ENCODE measurements at places on chromosomes 13 and 19.
A peak's percentile ranks its signal among the peaks of the same experiment; 100 is the strongest.

DNA sequence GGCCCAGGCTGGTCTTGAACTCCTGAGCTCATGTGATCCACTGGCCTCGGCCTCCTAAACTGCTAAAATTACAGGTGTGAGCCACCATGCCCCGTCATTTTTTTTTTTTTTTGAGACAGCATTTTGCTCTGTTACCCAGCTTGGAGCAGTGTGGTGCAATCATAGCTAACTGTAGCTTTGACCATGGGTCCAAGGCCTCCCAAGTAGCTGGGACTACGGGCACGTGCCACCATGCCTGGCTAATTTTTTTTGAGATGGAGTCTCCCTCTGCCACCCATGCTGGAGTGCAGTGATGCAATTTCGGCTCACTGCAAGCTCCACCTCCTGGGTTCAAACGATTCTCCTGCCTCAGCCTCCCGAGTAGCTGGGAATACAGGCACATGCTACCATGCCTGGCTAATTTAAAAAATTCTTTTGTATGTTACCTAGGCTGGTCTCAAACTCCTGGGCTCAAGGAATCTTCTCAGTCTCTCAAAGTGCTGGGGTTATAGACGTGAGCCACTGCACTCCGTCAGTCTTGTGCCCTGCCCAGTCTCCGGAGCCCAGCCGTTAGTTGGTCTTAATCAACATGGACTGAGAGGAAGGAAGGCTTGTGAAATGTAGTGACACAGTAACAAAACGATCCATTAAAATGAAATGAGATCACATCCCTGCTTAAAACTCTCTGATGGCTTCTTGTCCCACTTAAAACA is 1.4 kb upstream of the LRG1 start:
- DNase-seq, result no peak

- DNase-seq, result no peak
Measured at GRCh38 chr13:67806796-67807195, 576.7 kb upstream of the PCDH9 start.

GRCh38 chr13:32205431-32206096 is 109.6 kb downstream of the ZAR1L start:
- DNase-seq, result no peak

- DNase-seq, result no peak
Measured at GRCh38 chr19:4742723-4743646, 19.3 kb upstream of the DPP9 start.

DNA sequence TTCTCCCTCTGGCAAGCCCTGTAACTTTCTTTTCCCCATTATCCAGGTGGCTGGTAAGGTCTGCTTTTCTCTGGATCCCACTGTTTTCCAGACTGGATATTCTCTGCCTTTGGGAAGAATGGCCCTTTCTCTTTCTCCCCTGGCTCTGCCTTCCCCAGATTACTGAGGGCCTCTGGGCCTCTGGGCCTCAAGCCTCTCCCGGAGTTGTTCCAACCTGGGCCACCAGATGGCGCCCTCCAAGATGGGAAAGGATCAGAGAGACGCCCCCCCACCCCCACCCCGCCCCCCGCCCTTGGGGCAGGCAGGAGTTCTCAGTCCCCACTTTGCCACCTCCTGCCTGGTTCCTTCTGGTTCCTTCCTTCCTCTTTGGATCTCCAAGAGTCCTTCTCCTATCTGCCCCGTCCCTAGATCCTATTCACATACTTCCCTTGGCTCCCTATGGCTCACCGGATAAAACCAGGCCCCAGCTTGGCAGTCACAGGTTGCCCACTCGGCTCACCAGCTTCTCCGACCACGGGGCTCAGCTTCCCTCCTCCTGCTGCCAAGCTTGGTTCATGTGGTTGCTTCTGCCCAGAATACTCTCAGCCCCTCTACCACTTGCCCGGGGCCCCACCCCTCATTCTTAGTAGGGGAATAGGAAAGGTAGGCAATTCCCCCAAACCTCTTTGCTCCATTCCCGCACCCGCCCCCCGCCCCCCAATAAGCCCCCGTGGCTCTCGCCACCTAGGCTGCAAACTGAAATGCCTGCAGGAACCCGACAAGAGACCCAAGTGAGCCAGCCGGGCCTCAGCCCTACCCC is 13.1 kb downstream of the EPS8L1 start:
- DNase-seq, result peak; percentile 23

DNA sequence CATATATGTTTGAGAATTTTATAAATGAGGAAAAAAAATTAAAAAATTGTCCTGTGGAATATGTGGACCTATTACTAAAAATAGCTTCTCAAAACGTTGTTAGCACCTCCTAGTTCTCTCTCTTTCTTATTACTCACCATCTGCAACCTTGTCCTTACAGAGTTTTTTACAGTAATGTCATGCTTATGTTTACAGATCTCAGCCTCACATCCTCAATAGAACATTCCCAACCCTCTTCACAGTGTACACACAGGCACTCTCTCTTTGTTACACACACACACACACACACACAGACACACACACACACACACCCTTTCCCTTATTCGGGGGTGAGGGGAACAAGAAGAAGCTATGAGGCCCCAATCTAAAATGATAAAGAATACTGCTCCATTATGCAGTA is 197.7 kb downstream of the SLITRK6 start:
- DNase-seq, result no peak

DNA sequence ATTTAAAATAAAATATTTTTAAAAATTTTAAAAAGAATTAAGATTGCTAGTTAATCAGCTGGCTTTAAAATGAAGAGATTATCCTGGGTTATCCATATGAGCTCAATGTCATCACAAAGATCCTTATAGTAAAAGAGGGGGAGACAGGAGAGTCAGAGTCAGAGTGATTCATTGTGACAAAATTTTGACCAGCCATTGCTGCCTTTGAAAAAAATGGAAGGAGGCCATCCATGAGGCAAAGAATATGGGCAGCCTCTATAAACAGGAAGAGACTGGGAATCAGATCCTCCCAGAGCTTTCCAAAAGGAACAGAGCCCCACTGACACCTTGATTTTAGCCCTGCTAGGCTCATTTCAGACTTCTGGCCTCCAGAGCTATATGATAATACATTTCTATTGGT is 9.3 kb upstream of the RUBCNL start:
- DNase-seq, result no peak

DNA sequence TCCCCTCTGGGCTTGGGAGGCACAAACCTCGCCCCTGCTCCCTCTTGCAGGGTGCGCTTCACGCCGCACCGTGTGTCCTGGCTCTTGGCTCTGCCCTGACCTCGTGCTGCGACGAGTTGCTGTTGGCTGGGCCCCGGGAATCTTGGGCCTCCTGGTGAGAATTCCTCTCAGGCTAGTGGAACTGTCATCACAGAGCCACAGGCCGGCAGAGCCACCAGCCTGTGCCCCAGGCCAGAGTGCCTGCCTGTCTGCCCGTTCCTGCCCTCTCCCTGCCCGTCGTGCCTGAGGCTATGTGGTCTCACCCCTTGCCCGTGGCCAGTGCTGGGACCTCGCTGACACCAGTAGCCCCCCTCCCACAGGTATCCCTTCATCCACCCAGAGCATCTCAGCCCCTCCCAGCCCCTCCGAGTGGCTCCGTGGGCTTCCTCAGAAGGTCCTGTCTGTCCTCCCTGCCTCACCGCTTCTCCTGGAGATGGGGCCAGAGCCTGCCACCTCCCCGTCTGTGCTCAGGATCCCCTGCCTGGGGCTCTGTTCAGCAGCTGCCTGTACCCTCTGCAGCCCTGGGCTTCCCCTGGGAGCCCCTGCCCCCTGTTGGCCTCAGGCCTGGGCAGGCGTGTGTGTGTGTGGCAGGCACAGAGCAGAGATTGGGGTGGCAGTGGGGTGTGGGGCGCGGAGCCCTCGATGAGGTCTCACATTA is 13.3 kb downstream of the NDUFB7 start:
- no peak for DNase-seq

- no peak for DNase-seq
Measured at GRCh38 chr19:19750842-19751790, 18.2 kb upstream of the ZNF14 start.

- DNase-seq, result peak; percentile 69
Measured at GRCh38 chr19:6126335-6126974, 9.0 kb upstream of the ACSBG2 start.

GRCh38 chr13:48629277-48629676 is 24.5 kb upstream of the CYSLTR2 start:
- DNase-seq, result no peak

DNA sequence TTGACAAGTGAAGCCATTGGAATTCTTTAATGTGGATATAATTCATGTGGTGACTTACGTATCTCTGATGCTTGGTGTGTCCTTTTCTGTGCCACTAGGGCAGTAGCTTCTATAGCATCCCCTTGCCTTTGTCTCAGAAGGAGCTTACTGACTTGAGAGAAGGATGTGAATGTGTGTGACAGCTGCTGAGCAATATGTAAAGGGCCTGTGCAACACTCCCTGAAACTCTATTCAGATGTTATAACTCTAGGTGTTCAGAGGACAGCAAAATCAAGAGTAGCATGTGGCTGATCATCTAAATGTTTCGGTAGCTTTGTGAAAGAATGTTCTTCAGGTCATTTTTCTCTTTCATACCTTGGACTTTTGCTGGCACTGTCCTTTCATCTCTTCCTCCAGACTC is 189.5 kb downstream of the LMO7 start:
- DNase-seq, result no peak

DNA sequence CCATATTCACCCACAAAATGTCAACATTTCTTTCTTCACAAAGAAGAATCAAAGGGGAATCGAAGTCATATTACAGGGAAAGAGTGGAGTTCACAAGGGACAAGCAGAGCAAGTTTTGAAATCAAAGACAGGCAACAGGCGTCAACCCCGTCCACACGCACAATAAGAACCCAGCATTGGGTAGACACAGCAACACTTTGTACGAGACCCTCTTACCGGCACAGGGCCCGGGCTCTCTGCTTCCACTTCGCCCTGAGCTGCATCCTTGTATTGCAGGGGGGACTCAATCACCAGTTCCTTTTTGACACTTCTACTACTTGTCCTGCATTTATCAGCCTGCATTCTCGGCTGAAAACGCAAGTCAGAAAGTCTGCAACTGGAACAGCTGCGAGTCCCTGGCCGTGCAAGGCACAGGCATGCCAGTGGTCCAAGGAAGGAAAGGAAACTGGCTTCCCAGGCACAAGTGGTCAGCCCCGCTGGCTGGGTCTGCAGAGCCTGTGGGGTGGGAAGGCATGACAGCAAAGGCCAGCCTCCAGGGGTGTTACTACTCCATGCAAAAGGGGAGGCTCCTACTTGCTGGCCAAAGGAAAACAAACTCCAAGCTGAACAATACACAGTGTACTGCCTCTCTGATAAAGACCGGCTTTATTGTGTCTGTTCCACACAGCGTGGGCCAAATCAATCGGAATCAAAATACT is at the start of gene DOCK9:
TSS of gene DOCK9 (minus strand) at position 497 of the 698 bp plus-strand sequence. CDS start at position 342, 155 bp downstream.
- peak; percentile 78 for DNase-seq

DNA sequence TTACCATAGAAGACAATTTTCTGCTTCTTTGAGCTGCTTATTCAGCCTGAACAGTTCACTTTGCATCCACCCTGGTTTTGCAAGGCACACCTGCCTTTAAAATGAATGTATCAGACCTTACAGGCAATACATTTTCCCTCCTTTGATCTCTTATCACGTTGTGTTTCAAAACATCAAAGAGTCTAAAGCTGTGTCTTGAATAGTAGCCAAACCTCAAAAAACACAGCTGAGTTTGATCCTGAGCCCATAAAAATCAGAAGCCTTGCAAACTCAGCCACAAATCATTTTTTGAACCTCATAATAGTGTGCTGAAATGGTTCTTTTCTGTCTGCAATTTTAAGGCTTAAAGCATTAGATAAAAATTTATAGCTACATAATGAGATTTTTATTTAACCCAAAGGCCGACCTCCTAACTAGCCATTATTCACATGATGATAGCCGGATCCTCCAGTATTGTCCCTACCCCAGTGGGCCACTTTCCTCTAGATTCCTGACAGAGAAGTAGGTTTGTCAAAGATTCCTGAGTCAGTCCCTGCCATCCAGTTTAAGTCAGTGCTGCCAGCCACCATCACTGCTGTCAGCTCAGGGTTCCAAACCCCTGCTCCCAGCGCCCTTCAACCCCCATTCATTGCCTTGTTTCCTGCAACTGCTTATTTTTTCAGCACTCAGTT is 71.8 kb downstream of the CAB39L start:
- peak; percentile 37 for DNase-seq

- no peak for DNase-seq
Measured at GRCh38 chr19:4369888-4370260, 26.5 kb downstream of the MPND start.

DNA sequence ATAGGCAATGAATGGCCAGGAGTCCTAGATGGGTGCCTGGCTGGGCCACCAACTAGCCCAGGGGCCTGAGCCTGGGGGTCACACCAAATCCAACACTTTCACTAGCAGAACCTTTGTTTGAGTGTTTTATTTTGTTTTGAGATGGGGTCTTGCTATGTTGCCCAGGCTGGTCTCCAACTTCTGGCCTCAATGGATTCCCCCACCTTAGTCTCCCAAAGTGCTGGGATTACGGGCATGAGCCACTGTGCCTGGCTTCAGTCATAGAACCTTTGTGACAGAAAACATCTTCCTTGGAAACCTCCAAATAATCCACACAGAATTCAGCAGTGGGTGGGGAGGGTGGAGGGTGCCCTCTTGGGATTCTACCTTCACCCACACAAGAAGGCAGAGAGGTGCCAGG is 6.1 kb downstream of the PRKACA start:
- DNase-seq, result no peak

- DNase-seq, result no peak
Measured at GRCh38 chr13:79946556-79946955, 394.4 kb downstream of the SPRY2 start.

GRCh38 chr19:49564616-49565045 is 15.7 kb downstream of the NOSIP start:
- no peak for DNase-seq

DNA sequence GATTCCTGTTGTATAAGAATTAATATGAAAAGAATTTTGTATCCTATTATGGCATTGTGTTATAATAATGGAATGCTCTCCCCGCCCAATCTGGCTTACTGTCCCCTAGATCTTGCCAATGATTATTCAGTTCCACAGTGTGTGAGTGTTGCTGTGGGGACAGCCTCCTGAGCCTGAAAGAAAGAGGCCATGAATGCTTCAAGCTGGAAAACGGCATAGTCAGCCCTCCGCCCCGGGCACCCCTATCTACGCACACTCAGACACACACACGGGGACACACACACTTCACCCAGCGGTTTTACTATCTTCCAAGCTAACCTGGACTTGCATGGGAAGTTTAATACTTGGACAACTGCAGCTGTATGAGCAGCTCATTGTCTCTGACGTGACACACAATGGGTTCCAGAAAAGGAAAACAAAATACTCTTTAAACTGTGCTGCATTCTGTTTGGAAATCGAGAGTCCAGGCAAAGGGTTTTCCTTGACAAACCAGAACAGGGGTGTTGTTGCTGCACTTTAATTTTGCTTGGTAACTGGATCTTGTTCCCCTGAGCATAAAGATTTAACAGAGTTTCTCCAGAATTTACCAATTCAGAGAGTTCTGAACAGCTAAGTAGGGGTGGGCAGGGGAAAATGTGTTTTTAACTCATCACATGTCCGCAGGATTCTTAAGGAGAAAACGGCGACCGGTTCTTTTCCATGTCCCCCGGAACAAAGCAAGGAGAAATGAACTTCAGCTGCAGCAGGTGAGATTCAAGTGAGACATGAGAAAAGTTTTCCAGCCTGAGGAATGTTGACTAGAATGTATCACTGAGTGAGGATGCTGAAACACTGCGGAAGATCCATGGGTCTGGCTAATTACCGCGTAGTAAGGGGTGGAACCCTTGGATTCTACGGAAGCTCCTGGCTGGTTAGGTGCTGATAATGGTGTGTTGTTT is 472.9 kb downstream of the FOXO1 start:
- no peak for DNase-seq

- no peak for DNase-seq
Measured at GRCh38 chr19:38333245-38333644, 2.4 kb upstream of the CATSPERG start.
